ENCODE measurements at places on chromosomes 5 and 9.

GRCh38 chr5:16606628-16607027 lies 10.2 kb downstream of the RETREG1 start:
- no peak for DNase-seq

GRCh38 chr9:128587453-128587852 lies 35.1 kb downstream of the SPTAN1 start:
- no peak for DNase-seq

GRCh38 chr9:113633782-113634595 lies 170.5 kb downstream of the RGS3 start:
- no peak for DNase-seq

DNA sequence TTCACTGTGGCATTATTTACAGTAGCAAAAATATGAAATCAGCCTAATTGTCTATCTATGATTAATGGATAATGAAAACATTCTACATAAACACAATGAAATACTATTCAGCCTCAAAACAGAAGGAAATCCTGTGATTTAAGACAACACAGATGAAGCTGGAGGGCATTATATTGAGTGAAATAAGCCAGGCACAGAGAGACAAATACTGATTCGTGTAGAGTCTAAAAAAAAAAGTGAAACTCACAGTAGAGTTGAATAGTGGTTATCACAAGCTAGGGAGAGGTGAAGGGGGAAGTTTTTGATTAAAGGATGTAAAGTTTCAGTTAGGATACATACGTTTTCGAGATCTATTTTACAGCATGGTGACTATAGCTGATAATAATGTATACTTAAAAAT lies 122.2 kb downstream of the ADAMTS6 start:
- DNase-seq, result no peak

DNA sequence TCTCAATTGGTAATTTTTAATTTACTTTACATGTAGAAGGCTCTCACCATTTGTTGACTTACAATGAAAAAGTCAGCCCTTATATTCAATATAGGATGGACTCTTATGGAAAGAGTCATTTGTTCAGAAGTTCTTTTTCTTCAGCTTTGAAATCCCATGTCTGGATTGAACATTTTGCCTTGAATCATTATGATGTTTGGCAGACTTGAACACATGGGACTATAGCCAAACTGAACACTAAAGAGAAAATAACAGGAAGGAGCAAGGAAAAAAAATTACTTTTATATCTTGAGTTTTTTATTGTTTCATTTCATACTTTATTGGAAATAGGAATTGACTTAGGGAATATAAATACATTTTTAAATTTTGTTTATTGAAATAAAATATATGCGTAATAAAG lies 1503.0 kb downstream of the EFNA5 start:
- DNase-seq, result no peak

GRCh38 chr9:69809304-69809863 lies 11.2 kb upstream of the CFAP95 start:
- DNase-seq, result no peak

- no peak for DNase-seq
Observed at GRCh38 chr9:86766912-86767311, 180.4 kb downstream of the GAS1 start.

- DNase-seq, result no peak
Observed at GRCh38 chr5:40812125-40812524, 14.0 kb upstream of the PRKAA1 start.

- no peak for DNase-seq
Observed at GRCh38 chr9:129932303-129933151, 97.3 kb downstream of the USP20 start.

- DNase-seq, result no peak
Observed at GRCh38 chr9:7622481-7622880, 177.1 kb downstream of the DMAC1 start.

- DNase-seq, result no peak
Observed at GRCh38 chr5:59380350-59380951, 513.1 kb downstream of the PDE4D start.

- no peak for DNase-seq
Observed at GRCh38 chr5:10874541-10874940, 113.5 kb upstream of the DAP start.

DNA sequence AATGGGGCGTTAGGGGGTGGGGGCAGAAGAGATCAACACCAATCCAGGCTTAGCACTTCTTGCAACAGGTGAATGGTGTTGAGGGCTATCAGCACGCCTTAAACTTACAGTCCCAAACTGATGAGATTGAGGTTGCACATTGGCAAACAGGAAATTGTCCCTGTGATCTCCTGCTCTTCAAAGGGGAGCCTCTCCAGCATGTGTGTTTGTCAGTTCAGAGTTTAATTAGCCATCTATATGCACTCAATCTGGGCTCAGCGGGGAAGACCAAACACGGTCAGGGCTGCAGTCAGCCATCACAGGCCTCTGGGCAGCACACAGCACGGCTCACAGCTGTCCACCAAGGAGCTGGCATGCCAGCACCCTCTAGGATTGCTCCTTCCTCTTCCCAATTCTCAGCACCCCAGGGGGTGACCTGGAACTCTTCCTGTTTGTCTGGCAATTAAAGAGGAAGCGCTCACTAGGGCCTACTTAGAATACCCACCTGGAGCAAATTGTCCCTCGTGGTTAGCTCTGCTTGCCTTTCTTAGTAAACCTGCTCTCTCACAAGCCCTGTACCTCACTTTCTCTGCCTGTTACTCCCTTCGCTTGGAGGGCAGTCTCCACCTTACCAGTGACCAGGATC lies 217.4 kb downstream of the SLIT3 start:
- no peak for DNase-seq

- DNase-seq, result no peak
Observed at GRCh38 chr5:89706731-89707130, 702.8 kb downstream of the CETN3 start.

GRCh38 chr9:136434580-136435169 lies 5.0 kb downstream of the INPP5E start:
- DNase-seq, result no peak

DNA sequence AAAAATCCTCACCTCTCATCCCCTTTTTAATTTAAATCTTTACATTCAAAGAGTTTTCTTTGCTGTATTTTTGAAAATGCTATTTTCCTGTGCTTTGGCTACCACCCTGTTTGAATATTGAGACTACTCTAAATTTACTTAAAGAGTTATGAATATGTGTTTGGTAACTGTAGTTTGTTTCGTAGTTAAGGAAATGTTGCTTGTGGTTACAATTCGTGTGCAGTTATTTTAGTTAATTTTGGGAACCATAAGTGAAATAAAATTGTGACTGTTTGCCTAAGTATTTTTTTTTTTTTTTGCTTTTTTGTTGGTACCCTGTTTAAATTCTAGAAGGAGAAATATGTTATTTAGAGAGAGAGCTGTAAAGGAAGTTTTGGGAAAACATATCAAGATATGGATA lies 78.7 kb downstream of the XRCC4 start:
- no peak for DNase-seq

DNA sequence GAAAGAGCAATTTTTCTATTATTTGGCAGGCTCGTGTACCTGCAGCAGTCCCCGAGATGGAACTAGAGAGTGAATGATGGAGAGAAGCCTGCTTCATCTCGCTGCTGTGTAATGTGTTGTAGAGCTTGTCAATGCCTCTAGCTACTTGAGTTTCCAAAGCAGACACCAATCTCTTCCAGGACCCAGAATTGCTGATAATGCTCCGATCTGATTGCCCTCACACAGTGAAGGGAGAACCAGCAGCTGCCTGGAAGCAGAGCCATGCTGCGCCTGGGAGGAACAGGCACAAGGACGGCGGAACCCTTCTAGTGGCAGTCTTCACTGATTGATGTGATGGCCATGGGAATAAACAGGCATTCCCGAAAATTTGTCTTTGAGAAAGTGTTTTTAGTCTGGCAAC lies 288.0 kb downstream of the ICE1 start:
- no peak for DNase-seq

GRCh38 chr5:80941496-80941895 lies 18.7 kb upstream of the RASGRF2 start:
- no peak for DNase-seq

DNA sequence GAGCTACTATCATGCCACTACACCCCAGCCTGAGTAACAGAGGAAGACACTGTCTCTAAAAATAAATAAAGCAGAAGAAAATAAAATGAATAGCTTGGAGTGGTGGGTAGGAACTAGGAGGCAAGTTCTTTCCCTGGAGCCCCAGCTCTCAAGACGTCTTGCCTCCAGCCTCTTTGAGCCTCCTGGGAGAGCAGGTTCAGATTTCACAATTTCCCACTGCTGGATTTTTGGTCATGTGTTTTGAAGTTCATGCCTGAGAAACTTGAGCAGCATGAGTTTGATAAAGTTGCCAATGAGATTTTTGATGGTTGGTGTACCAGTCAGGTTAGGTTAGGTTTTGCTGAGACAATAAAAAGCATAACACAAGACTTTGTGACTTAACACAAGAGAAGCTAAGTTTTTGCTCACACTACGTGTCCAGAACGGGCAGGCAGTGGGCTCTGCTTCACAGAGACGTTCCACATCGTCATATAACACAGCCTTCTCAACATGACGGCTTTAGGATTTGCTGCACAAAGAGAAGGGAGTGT lies 4.1 kb upstream of the CCDC69 start:
- DNase-seq, result no peak

DNA sequence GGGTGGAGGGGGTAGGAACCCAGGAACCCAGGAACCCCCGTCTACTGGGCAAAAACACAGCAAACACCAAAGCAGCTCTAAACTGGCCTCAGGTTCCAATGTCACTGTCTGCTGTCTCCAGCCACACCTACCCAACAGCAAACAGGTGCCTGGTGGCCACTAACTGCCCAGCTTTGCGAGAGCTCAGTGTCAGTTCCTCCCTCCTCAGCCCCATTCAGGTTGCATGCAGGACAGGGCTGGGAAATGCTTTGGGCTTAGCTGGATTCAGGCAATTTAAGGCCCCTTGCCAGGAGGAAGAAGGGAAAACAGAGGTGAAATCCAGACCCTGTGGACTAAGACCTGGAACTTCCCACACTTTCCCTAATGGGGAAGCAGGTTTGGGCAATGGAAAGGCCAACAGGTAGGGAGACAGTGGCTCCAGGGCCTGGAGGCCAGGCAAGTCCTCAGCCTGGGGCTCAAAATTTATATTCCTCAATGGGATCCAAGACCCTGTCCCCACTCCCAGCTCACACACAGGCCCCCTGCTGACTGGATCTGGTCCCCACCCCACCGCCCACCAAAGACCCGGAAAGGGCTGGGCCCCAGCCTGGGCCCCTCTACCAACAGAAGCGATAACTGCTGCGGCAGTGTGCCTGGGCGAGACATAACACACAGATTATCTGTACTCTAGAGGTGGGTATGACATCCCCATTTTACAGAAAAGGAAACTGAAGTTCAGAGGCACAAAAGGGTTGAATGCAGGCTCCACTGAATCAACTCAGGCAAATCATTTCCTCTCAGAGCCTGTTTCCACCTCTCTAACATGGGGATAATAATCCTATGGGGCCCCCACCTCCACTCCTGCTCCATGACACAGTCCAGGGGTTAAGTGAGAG lies 3.5 kb downstream of the EEIG1 start:
- DNase-seq, result peak; percentile 55

DNA sequence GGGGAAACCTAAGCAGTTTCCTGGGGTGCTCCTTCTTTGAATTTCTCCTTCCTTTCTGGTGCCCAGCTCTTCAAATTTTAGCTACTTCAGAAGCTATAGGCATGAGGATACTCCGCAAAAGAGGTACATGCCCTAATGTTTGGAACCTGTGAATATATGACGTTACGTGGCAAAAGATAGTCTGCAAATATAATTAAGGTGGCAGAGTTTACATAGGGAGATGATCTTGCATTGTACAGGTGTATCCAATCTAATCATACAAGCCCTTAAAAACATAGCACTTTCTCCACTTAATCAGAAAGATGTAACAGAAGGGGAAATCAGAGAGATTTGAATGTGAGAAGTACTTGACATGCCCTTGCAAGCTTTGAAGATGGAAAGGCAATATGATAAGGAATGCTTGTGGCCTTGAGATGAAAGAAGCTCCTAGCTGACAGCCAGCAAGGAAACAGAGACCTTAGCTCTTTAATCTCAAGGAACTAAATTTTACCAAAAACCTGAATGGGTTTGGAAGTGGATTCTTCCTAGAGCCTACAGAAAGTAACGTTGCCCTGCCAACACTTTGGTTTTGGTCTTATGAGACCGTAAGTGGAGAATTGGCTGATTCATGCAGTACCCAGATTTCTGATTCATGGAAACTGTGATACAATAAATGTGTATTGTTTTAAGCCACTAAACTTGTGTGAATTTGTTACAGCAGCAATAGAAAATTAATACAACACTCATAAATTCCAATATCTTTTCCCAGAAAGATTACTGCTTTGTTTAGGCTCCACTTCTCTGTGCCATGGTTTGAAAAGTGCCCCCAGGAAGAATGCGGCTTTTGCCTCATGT lies 268.4 kb downstream of the FAM170A start:
- no peak for DNase-seq

DNA sequence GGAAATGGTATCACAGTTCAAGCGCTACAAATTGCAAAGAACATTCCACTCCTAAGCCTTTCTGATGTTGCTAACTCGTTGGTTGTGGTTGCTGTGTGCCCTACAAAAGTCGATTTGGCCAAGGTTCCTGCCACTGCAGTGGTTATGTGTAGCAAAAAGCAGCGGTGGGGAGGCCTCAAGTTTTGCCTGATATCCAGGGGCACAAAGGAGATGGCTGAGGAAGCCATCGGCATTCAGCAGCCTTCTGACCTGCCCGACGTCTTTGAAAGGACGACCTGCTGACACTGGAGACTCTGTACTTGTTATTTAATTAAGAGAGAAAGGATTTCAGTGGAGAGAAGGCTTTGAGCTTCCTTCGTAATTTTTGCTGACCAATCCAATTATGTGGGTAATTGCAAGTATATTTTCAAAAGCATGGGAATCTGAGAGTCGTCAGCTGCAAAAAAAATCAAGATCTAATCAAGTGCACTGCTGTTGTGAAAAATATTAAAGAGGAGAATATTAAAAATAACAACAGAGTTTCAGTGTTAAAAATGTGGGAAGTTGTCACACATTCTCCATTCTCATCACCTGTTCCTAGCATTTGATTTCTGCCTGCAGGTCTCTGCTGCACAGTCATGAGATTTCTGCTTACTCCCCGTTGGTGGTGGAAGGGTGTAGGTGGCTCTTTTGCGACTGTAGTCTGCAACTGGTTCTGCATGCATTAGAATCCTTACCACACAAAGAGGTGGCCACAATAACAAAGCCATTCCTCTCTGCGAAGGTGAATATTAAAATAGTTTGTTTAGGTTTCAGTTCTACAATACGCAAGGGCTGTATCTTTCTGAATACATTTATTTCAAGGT lies 319.2 kb downstream of the IRX2 start:
- no peak for DNase-seq

- no peak for DNase-seq
Observed at GRCh38 chr5:77637170-77637997, 1.1 kb downstream of the OTP start.

DNA sequence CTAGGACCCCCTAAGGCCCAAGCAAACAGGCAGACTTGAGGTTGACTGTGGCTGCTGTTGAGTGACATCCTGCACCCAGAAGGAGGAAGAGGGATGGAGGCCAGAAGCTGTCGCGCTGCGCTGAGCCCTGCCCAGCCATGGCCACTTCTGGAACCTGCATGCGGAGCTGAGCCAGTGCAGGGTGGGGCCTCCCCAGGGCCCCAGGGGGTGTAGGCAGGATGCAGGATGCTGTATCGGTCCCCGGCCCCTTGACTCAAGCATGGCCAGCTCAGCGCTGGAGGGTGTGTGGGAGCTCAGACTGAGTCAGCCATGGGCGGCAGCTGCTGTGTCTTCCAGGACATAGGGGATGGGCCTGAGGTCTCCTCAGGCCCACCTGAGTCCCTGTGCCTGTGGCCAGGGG lies 26.9 kb downstream of the GLT6D1 start:
- no peak for DNase-seq

All from left lobe of liver (tissue), 2 donors.